ENCODE measurements at places on chromosomes 12 and 14.

GRCh38 chr14:91129261-91129660, 15.4 kb downstream of the DGLUCY start:
- DNase-seq = no peak

DNA sequence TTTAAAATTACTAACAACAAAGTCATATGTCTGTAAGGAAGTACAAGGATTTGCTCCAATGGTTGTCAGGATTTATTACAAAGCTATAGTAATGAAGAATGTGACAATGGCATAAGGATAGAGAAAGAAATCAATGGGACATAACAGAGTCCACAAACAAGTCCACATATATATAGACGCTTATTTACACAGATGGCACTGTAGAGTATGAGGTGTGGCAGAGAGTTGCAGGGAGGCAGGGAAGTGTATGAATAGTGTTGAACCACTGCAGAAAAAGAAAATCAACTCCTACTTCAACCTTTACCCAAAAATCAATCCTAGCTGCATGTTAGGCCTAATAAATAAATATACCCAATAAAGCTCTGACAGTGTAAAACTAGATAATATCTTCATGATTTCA, 21.3 kb downstream of the SOS2 start:
- no peak for DNase-seq

DNA sequence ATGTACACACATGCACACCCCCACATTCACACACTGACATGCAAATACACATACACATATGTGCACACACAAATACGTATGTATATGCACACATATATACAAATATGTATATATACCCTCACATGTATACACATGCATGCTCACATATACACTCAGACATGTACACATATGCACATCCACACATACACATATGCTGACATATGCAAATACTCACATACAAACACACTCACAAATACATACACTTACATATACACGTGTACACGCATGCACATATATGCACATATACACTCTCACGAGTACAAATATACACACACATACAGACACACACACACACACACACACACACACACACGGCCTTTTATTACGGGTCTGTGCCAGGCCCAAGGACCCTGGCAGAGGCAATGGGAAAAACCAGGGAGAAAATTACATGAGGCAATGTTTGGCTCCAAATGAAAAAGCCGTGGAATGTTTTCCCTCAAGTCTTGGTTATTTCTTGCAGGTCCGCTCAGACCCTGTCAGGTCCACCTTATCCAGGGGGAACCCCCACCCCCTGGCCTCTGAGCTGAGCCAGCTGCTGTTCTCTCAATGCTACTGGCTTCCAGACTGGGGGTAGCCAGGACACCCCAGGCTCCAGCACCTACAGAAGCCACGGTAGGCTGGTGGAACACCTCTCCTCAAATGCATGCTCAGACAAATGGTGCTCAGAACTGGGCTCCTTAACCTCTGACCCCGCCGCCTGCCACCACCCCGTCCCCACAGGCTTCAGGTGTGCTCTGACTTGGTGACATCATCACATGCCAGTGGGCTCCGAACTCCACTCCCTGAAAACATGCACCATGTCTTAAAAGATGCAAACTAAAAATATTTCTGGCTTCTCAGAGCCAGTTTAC, 54.7 kb downstream of the BCL11B start:
- DNase-seq = no peak

- DNase-seq = no peak
These were observed 134.8 kb downstream of the BCL11B start for GRCh38 chr14:99137001-99137700.

DNA sequence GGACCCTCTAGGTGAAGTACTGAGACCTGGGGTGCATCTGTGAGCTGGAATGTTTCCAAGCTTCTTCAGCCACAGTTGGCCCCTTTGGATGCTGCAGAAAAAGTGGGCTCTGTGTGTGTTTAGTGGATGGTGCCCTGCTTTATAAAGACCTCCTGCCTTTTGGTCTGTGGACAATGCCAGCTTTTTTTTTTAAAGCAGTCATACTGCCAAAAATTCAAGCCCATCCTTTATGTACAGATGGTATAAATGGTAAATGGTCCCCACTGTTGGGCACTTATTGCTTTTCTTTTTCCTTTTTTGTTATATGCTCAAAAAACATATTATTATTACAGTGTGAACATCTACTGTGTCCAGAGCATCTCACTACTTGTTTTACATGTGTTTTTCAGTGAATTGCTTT, 81.1 kb downstream of the SMOC1 start:
- DNase-seq = no peak

GRCh38 chr14:67926821-67927220, 107.2 kb downstream of the RAD51B start:
- DNase-seq = no peak

- no peak for DNase-seq
These were observed 6.3 kb downstream of the RFLNA start for GRCh38 chr12:124301084-124301654.

DNA sequence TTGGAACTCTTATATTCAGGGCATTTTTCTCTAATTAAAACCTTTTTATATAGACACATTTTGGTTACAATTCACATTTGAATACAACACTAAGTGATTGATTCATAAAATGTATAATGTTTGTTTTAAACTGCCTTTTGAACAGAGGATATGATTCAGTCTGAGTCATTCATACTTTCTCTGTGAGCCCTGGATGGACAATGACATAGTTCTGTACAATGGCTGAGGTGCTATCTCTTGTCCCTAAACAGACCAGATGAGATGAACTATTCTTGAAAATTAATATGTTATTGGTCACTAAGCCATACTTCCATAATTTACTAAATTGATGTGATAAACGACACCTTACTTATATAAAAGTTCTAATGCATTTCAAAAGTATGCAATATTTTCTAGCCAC, 199.7 kb upstream of the ATXN7L3B start:
- DNase-seq = peak; percentile 63

DNA sequence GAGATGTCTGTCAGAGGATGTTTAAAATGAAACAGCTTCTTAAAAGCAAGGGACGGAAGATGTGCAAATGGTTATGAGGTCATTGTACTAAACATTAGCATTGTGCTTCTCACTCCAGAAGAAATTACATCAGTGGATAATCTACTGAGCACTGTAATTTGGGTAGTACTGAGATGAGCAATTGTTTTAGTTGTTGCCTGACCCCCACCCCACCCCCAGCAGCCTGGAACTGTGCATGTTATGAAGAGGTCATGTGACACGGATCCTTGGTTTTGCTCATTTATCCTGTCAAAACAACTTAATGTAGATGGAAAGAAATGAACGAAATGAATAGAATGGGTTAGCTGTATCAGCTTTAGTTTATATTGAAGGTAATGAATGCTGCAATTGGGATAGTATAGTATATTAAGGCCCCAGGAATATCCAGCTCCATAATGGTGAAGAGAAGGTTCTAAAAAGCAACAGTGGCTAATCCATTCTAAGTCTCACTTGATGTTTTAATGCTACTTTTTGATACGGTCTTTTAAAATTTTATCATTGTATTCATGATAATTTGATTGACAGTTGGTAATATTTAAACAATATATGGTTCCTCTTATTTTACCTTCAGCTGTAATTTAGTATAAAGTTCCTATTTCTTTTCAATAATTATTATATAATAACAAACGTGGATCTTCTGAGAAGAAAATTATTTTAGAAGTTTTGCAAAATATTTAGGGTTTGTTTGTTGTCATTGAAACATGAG, 58.5 kb downstream of the WNK1 start:
- no peak for DNase-seq

- no peak for DNase-seq
These were observed 88.9 kb downstream of the RIMBP2 start for GRCh38 chr12:130627175-130627574.

- DNase-seq = no peak
These were observed 27.1 kb upstream of the RPLP0 start for GRCh38 chr12:120228041-120228290.

DNA sequence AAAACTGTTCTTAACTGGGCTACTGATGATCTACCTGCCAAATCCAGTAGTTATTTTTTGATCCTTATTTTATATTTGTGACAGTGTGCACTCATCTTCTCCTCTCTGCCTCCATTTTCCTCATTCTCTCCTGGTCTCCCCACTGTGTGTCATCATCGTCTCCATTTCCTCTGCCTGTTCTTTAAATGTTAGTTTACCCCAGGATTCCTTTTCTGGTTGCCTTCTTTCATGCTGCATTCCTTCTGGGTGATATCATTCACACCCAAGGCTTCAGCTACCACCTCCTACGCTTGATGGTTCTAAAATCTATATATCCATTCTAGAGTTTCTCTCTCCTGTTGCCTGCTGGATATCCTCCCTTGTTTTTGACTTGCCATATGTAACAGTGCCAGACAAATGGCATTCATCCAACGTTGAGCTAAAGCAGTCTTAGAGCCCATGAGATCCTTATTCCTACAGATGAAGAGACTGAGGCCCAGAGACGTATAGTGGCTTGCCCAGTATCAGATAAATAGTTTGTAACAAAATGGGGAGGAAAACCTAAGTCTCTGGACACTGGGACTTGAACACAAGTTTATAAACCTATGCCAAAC, 109.5 kb downstream of the DIP2B start:
- DNase-seq = peak; percentile 80

DNA sequence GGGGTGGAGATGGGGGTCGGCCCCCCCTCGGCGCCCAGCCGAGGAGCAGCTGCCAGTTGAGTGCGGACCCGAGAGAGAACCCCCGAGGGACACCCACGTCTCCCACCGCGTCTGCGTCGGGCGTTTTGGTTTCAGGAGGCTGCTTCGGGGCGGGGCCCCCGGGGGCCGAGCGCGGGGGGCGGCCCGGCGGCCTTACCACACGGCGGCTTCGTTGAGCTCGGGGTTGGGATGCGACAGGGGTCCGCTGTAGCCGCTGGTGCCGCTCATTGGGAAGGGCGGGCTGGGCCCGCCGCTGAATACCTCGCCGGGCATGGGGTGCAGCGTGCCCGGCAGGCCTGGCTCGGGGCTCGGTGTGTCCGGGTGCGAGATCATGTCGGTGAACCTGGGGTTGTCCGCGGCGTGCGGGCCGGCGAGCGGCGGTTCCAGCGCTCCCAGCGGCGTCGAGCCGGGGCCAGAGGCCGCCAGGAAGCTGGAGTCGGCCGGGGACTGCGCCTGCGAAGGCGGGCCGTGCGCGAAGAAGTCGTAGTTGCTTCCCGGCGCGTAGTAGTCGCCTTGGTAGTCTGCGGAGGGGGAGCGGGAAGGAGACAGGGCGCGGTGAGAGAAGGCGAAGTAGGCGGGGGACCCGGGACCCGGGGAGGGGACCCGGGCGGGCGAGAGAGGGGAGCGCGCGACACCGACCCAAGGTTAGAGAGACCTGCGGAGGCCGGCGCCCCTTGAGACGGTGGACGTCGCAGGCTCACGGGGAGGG, 8.5 kb downstream of the LHX5 start:
- no peak for DNase-seq

DNA sequence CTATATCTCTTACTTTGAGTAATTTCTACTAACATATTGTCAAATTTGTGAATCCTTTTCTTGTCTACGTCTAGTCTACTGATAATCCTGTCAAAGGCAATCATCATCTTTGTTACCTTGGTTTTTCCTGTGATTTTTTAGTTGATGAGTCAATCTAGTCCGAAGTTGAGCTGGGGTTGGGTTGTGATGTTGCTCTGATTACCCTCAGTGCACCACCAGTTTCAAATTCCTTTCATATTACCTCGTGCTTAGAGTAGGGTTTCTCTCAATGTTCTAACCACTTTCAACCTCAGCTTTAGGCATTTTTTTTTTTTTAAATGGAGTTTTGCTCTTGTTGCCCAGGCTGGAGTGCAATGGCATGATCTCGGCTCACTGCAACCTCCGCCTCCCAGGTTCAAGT, 186.8 kb downstream of the BTG1 start:
- peak; percentile 88 for DNase-seq

DNA sequence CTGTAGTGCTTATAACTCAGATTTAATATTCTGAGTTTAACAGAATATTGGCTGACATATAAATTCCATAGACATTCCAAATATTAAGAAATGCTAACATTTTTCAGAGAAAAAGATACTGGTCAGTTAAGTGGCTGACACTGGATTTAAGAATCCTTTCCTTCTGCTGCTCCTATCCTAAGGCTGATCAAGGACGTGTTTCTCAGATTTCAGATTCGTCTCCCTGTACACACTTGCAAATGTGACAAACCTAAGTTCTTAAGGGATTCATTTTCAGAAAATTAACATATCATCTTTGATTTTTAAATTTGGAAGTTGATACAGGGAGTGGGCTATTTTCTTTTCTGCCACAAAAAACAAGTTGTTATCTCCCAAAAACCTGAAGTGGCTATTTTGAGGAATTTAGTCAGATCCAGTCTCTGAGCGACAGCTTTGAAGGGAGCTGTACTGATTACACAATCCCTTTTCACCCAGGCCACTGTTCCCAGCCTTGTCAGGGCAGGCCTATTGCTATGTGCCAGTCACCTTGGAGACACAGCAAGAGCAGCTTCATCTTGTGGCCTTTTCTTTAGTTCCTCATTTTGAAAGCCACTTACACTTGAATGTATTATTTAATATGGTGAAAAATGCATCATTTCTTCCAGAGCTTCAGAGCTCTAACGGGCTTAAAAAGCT, 370.6 kb downstream of the KCNH5 start:
- no peak for DNase-seq

GRCh38 chr12:124623344-124624035, 56.1 kb upstream of the NCOR2 start:
- no peak for DNase-seq

GRCh38 chr12:30624009-30624408, 71.7 kb downstream of the IPO8 start:
- DNase-seq = no peak

- peak; percentile 8 for DNase-seq
These were observed 29.9 kb downstream of the HSPB8 start for GRCh38 chr12:119208626-119209061.

- DNase-seq = peak; percentile 32
These were observed 45.1 kb downstream of the TRAF3 start for GRCh38 chr14:102822311-102822863.

- DNase-seq = no peak
These were observed 96.2 kb downstream of the PTPRB start for GRCh38 chr12:70540996-70541395.

DNA sequence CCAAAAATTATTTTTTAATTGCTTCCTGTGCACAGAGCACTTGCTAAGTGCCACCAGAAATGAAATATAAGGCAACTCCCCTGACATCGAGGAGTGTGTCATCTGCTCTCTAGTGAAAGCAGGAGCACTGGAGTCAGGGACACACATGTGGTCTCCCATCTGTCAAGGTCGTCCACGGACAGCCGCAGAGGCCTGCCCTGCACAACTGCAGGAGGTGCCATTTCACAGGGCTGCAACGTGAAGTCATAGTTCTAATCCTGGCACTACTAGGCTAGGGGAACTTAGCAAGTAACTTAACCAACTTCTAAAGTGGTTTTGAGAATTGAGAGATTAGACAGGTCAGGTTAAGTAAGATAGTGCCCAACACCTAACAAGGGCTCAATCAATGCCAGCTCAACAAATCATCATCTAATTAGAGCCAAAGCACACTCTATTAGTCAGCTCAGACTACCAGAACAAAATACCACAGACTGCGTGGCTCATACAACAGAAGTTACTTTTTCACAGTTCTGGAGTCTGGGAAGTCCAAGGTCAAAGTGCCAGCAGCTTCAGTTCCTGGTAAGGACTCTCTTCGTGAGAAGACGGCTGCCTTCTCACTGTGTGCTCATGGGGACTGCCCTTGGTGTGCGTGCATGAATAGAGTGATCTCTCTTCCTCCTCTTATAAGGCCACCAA, 30.7 kb downstream of the FOXN3 start:
- DNase-seq = peak; percentile 40
